ENCODE measurements at places on chromosomes 3 and 15. TPM values are rescaled to one million over a fixed set of nuclear protein-coding genes. Genes with fewer than 3 reads are reported as not detected.

DNA sequence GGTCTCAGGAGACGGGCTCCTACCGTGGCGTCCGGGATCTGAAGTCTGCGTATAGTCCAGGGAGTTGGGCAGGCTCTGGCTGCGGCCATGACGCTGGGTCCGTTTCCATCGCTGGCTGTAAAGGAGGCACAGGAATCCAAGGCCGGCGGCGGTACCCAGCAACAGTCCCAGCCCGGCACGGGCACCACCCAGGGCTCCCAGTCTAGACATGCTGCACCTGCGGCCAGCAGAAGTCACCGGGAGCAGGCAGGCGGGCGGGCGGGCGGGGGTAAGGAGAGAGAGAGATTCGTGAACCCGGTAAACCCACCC is 526 bp downstream of the RMDN3 start:
- peak overlapping the region; percentile 88 for H3K4me3 ChIP-seq
- peak overlapping the region; percentile 95 for H3K27ac ChIP-seq
- H3K36me3 ChIP-seq = peaks cover 34% of the 10 kb centered on the region
- DNase-seq = peak; percentile 39
- no peaks in the 10 kb centered on the region for H3K27me3 ChIP-seq

The SLC12A8 gene
- total RNA-seq = 1.3 TPM

DNA sequence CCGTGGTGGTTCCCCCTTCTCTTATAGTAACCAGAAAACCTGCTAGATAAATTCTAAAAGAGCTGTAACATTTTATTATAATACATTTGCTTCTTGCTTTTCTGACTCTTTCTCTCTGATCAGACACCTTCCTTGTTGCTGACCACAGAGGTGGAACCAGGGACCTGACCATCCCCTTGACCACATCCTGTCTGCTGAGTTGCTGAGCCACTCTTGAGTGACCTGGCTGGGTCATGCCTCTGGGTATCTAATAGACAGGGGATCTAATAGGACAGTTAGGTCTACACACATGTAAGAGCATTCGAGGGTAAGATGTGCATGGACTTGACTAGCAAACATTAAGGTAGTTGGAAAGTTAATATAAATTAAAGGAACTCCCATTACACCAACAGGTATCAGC is 22.8 kb upstream of the TRIM59 start:
- H3K27me3 ChIP-seq = peaks cover 25% of the 10 kb centered on the region
- H3K4me3 ChIP-seq = no peak overlapping the region
- H3K27ac ChIP-seq = no peak overlapping the region
- H3K4me1 ChIP-seq = no peaks in the 10 kb centered on the region
- DNase-seq = no peak
- H3K36me3 ChIP-seq = peaks cover 6% of the 10 kb centered on the region

The SAMMSON gene
- not detected for total RNA-seq

DNA sequence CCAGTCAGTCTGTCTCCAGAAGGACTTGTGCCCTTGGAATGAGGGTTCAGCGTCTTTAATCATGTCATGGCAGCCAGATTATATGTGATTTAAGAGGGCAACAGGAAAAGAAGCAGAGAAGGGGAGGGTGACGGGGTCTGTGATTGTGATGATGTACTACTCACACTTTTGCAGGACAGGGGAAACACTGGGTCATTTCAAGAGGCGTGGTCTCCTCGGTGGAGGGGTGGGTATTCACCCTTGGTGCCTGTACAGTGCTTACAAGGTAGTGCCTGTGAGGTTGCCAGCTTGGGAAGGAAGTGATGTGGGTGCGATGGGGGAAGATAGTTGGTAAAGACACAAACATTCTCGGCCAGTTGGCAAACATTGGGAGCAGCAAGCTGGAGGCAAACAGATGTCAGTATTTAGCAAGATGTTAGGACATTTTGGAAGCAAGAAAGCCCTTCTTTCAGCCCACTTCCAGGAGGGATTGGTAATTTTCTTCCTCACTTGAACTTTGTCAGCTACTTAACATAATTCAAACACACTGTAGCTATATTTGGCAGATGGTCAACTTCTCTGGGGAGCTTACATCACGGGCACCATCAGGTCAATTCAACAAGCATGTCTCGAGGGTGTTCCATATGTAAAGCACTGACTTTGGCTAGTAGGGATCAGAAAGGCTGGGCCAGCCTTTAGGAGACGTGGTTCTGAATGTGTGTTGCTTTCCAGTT is 71.4 kb upstream of the ROPN1 start:
- H3K27me3 ChIP-seq = peaks cover 22% of the 10 kb centered on the region
- no peak overlapping the region for H3K27ac ChIP-seq
- H3K4me3 ChIP-seq = no peak overlapping the region
- no peak for DNase-seq
- no peaks in the 10 kb centered on the region for H3K36me3 ChIP-seq
- no peaks in the 10 kb centered on the region for H3K4me1 ChIP-seq

DNA sequence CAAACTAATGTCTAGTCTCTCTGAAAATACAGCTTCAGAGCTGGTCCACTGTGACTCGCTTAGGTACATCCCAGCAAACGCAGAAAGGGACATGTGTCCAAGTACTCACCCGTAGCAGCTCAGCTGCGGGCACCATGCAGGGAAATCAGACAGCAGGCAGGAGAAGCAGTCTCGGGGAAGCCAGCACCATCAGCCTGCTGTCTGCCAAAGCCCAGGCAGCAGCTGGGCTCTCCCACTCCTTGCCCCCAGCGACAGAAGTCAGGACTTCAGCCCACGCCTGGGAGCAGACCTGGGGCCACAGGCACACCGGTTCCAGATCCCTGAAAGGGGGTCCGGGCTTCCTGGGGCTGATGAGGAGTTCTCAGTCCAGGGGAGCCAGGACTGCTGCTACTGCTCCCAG is 34.9 kb downstream of the SEMA5B start:
- DNase-seq = no peak

- no peaks in the 10 kb centered on the region for H3K4me1 ChIP-seq
- no peak overlapping the region for H3K27ac ChIP-seq
Measured at GRCh38 chr3:38952721-38953120, 99.0 kb downstream of the SCN11A start.

DNA sequence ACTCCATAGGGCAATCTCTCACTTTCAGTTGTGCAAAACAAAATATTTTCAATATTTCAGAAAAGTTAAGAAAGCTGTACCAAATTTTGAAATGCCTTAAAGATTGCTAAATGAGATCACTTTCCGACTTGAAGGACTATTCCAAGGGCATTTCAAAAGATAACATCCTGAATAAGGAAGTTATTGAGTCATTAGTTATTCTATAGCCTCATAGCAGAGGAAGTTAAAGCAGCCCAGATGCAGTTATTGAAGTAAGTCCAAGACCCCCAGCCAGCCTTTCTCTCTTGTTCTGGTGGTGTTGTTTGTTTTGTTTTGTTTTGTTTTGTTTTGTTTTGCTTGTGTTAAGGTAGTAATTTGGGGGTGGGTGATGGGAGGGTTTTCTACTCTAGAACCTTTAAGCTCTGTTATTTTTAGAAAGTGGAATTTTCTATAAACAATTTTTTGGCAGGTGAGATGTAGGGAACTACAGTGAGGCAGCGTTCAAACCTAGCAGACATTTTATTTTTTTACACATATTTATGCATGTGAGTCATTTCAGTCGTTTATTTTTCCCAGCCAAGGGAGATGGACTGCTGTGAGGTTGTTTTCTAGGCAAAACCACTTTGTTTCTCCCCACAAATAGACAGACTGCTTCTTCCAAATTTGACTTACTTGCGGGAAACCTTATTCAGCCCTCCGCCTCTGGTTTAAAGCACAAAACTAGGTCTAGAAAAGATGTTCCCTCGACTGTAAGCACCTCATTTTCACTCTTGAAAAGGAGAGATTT is 216.3 kb upstream of the ARPP21 start:
- no peak overlapping the region for H3K27ac ChIP-seq
- no peaks in the 10 kb centered on the region for H3K27me3 ChIP-seq
- no peak overlapping the region for H3K4me3 ChIP-seq
- no peak for DNase-seq
- H3K4me1 ChIP-seq = no peaks in the 10 kb centered on the region

DNA sequence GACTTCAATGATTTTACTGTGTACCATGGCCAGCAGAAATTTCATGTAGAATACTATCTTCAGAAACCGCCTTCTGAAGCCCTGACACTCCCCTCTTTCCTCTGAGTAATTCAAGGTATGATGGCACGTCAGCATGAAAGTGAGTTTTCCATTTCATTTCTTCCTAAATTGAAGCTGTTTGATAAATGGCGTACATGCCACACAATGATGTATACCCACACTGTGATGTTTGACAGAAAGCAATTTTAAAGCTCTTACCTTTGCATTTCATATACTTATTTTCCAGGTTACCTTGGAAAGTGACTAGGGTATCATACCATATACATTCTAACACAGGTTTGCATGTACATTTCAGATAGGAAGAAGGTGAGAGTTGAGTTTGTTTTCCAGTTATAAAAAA is 147.9 kb upstream of the LRRC3B start:
- H3K4me3 ChIP-seq = no peak overlapping the region
- H3K27me3 ChIP-seq = no peaks in the 10 kb centered on the region

DNA sequence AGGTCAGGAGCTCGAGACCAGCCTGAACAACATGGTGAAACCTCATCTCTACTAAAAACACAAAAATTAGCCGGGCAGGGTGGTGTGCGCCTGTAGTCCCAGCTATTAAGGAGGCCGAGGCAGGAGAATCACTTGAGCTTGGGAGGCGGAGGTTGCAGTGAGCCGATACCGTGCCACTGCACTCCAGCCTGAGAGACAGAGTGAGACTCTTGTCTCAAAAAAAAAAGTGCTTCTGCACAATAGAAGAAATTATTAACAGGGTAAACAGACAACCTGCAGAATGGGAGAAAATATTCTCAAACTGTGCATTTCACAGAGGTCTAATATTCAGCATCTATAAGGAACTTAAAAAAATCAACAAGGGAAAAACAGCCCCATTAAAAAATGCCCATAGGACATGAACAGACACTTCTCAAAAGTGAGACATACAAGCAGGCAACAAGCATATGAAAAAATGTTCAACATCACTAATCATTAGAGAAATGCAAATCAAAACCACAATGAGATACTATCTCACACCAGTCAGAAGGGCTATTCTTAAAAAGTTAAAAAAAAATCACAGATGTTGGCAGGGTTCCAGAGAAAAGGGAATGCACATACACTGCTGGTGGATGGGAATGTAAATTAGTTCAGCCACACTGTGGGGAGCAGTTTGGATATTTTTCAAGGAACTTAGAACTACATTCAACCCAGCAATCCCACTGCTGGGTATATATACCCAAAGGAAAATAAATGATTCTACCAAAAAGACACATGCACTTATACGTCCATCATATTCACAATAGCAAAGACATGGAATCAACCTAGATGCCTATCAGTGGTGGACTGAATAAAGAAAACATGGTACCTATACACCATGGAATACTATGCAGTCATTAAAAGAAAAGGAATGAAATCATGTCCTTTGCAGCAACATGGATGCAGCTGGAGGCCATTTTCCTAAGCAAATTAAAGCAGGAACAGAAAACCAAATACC is 75.5 kb downstream of the MSL2 start:
- no peak for DNase-seq
- no peaks in the 10 kb centered on the region for H3K4me1 ChIP-seq
- H3K27me3 ChIP-seq = peaks cover 14% of the 10 kb centered on the region
- no peak overlapping the region for H3K27ac ChIP-seq
- H3K36me3 ChIP-seq = peaks cover 7% of the 10 kb centered on the region
- H3K4me3 ChIP-seq = no peak overlapping the region

DNA sequence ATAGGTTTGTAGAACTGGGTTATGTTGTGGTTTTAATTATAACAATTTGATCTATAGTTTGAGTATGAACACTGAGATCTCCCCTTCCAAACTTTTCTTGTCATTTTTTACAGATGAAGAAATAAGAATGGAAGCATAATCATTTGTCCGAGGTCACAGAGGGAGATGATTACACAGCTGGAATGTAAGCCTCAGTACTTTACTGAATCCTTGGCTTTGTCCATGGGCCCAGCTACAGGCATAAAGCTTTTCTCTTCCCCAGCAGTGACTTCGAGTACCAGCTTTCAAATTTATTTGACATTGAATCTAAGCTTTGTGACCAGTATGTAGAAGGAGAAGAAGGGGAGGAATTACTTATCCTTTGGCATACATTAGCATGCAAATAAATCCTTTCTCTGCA is 80.9 kb upstream of the DCBLD2 start:
- H3K27me3 ChIP-seq = peaks cover 2% of the 10 kb centered on the region
- no peak overlapping the region for H3K27ac ChIP-seq
- no peak overlapping the region for H3K4me3 ChIP-seq
- H3K36me3 ChIP-seq = no peaks in the 10 kb centered on the region
- peaks cover 11% of the 10 kb centered on the region for H3K4me1 ChIP-seq

- H3K27me3 ChIP-seq = peaks cover 9% of the 10 kb centered on the region
- H3K36me3 ChIP-seq = peaks cover 20% of the 10 kb centered on the region
- peaks cover 28% of the 10 kb centered on the region for H3K4me1 ChIP-seq
- H3K4me3 ChIP-seq = no peak overlapping the region
- peak overlapping the region; percentile 42 for H3K27ac ChIP-seq
Measured at GRCh38 chr15:52303093-52303772, 7.6 kb upstream of the MYO5C start.

The ITGB5 gene
- total RNA-seq = 0.40 TPM

The IL20RB gene
- total RNA-seq = 1.4 TPM

GRCh38 chr3:108097322-108098002 is 6.6 kb upstream of the CD47 start:
- H3K4me3 ChIP-seq = no peak overlapping the region

The COX17 gene
- total RNA-seq = 63.7 TPM

DNA sequence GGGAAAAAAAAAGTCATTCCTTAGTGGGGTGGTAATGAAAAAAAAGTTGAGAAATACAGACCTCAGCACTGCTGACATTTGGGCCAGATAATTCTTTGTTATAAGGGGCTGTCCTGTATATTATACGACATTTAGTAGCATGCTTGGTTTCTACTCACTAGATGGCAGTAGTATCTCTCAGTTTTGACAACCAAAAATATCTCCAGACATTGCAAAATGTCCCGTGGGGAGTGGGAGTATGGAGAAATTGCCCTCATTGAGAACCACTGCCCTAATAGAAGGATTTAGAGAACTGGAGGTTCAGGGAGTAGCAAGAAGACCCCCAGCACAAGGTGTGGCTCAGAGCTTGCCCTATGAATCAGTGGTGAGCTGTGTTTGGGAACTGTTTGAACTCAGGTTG is 28.6 kb upstream of the TEX264 start:
- H3K27me3 ChIP-seq = no peaks in the 10 kb centered on the region
- H3K4me3 ChIP-seq = no peak overlapping the region
- DNase-seq = no peak
- no peak overlapping the region for H3K27ac ChIP-seq
- H3K36me3 ChIP-seq = peaks cover 56% of the 10 kb centered on the region
- H3K4me1 ChIP-seq = no peaks in the 10 kb centered on the region

The C3orf49 gene
- not detected for total RNA-seq

DNA sequence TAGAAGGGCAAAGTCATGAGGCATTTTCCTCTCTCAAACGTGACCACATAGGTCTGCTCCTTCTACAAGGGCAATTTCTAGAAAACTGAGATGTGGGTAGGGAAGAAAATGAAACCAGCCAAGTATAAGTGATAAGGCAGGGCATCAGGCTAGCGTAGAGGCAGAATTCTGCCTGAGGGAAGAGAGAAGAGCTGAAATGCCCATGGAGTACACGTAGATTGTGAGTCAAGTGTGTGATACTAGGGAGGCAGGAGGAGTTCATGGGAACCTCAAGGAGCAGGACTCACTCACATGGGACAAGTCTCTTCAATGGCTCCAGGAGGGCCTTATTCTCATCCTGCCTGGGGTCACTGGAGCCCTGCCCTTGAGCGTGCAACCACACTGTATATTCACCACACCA is 34.9 kb upstream of the PPP4R2 start:
- H3K36me3 ChIP-seq = no peaks in the 10 kb centered on the region
- DNase-seq = no peak
- no peak overlapping the region for H3K4me3 ChIP-seq
- peaks cover 34% of the 10 kb centered on the region for H3K4me1 ChIP-seq
- no peak overlapping the region for H3K27ac ChIP-seq

- peaks cover 26% of the 10 kb centered on the region for H3K36me3 ChIP-seq
- H3K4me1 ChIP-seq = peaks cover 49% of the 10 kb centered on the region
- peak overlapping the region; percentile 87 for H3K27ac ChIP-seq
- DNase-seq = peak; percentile 58
Measured at GRCh38 chr3:190585805-190586630, 72.1 kb downstream of the IL1RAP start.

Data from activated CD4-positive, alpha-beta memory T cell treated with anti-CD3 and anti-CD28 coated beads, Interleukin-2, amount 10 ng/mL, durations not matched to agents 7 days and 5 days (primary cell).